ENCODE measurements at places on chromosomes 3 and 15.

DNA sequence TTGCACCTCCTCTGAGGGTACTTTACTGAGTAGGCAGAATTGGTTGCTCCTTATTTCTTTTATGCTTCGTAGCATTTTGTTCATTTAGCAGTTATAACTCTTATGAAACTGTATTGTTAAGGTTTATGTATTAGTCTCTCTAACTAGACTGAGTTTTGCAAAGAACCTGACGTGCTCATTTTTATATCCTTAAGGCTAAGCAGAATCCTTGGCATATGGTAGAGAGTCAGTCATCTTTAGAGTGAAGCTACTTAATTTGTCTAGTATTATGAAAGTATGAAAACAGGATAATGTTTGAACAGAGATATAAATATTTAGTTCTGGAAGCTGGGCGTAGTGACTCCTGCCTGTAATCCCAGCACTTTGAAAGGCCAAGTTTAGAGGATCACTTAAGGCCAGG is 20.1 kb downstream of the CRYBG3 start:
- DNase-seq: no peak

DNA sequence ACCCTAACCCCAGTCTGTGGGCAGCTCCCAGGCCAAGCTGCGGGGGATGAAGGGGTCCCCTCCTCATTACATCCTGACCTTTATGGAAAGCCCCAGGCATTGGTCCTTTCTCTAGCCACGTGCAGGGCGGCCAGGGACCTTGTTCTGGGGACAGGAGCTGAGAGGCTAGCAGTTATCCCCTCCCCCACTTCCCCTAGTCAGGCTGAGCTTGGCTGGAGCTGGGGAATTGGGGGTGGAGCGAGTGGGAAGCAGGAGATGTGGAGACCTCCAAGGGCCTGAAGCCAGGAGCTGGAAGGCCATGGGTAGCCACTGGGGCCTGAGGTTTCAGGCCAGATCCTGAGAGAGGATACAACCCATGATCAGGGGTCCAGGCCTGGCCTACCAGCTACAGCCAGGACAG is 45.8 kb downstream of the DNAH1 start:
- no peak for DNase-seq

DNA sequence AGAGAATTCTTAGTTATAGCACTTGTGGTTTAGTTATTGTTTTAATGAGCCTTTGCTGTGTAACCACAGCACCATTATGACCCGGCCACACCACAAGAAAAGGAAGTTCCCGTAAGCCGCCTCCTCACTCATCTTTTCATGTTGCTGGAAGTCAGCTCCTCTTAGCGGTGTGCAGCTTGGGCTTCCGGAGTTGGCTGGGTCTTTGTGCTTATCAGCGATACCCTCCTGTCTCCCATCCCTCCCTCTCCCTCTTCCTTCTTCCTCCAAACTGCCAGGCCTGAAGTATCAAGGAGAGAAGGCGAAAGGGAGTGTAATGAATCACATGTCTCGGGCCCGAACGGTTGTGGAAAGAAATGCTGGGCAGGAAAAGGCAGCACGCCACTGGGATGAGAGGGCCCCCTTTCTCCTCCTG is 353.5 kb downstream of the MCTP2 start:
- DNase-seq: no peak

GRCh38 chr3:32842987-32843386 is 25.2 kb downstream of the TRIM71 start:
- no peak for DNase-seq

GRCh38 chr15:69903470-69904469 is 193.9 kb downstream of the TLE3 start:
- no peak for DNase-seq

GRCh38 chr15:43168192-43169107 is 16.8 kb upstream of the CCNDBP1 start:
- DNase-seq: no peak

- no peak for DNase-seq
These were observed 35.1 kb downstream of the FGF7 start for GRCh38 chr15:49458145-49458544.

GRCh38 chr15:34223904-34224596 is 766 bp upstream of the EMC4 start:
- no peak for DNase-seq

DNA sequence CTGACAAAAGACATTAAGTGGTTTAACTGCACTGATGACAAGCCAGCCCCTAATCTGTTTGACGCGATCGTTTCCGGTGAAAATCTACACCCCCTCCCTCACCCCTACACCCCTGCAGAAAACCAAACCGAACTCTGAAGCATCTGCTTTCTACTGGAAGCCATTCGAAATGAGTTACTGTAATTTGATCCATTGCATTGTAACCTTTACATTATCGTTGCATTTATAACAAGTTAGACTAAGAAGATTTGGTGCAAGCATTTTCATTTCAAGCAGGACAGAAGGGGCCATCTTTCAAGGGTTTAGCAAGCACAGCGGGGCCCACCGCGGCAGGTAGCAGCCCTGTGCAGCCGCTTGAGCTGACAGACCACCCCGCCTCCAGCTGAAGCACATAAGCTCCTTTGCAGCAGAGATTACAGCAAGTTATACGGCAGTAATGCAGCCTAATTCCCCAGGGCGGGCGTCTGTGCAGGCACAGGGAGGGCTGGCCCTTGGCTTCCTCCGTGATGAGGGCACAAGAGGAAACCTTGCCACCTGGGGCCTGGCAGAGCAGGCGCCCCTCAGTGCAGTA is 79.3 kb downstream of the CHSY1 start:
- no peak for DNase-seq

DNA sequence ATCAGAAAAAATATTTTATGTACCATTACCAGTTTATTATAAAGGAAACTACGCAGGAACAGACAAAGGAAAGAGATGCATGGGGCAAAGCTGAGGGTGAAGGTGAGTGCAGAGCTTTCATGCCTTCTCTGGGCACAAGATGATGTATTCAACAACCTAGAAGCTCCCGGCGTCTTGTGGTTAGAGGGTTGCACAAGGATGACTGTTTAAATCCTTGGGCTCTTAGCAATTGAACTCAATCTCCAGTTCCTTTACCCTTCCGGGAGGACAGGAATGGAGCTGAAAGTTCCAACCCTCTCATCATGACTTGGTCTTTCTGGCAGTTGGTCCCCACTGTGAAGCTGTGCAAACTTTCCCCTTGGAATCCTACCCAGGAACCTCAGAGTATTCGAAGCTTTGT is 542.0 kb downstream of the EPHA3 start:
- DNase-seq: no peak

DNA sequence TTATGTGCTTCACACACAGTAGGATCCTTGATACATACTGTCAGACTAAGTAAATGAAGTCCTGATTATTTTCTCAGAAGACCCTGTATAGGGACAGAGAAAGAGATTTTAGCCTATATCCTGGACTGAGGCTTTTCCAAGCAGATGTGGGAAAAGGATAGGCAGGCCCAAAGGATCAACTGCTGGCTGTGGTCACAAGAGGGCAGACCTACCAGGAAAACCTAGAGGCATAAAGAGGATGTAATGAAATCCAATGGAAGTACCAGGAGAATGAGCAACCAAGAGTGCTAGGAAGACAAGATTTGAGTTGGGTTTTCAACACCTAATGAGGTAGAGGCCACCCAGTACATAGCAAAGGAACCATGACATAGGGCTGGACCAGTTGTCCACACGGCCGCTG is 23.1 kb downstream of the DCLK3 start:
- no peak for DNase-seq

GRCh38 chr15:77496715-77497109 is 76.0 kb downstream of the HMG20A start:
- DNase-seq: peak; percentile 95

GRCh38 chr15:90200534-90201129 is 498 bp upstream of the SEMA4B start:
- no peak for DNase-seq

DNA sequence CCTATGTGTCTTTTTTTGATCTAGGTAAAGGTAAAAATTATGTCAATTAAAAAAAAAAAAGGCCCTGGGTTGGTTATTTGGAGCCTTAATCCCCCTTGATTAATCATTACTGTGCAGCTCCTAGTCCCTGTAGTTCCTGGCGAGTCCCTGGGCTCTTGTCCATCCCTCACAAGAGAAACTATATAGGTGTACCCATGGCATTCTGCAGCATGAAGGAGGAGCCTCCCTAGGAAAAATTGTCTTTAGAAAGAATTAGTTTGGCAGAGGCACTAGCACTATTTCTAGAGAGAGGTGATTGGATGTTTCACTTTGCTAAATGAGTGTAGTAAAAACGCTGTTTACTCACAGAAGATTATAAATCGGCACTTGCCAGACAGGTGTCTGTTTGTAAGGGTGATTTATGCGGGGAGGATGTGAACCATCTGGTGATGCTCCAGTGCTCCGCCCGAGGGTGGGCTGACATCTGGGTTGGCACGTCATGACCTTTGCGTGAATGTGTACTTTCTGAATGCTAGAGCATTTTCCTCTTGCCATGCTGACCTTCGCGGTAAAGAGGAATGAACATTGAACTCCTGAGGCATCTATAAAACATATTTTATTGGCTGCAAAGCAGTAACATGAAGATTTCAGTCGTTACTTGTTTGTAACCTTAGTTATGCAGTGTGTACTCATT is 12.6 kb downstream of the PLCL2 start:
- no peak for DNase-seq

DNA sequence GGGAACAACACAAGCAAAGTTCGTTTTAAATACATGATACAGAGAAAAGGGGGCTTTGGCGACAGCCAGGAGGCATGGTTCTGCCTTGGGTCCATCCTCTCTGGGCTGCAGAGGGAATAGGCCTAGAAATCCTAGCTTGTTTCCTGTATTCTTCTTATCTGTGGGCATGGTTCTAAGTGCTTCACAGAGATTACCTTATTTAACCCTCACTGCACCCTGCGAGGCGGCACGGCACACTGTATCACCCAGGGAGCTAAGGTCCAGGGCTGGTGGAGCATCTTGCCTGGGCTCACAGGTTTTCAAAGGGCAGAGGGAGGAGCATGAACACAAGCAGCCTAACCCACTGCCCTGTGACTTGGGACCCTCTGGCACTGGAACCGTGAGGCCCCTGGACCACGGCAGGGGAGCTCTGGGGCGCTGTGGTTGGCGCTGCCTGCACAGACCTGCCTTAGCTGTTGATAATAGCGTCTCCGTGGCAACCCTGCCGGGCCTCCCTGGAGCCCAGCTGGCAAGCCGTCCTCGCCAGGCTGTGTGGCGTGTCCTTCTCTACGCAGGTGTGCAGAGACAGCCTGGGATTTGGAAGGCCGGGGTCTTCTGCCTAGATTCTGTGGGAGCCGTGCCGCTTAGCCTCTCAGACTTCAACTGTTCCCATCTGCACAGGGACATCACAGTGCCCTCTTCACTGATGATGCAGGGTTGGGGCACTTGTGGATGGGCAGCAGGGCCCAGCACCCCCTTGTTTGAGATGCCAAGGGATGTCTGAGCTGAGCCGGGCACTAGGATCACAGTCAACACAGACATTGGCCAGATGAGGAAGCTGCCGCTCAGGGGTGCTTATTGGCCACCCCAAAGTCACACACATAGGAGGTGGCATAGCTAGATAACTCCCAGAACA is 154.6 kb upstream of the TLE3 start:
- no peak for DNase-seq

DNA sequence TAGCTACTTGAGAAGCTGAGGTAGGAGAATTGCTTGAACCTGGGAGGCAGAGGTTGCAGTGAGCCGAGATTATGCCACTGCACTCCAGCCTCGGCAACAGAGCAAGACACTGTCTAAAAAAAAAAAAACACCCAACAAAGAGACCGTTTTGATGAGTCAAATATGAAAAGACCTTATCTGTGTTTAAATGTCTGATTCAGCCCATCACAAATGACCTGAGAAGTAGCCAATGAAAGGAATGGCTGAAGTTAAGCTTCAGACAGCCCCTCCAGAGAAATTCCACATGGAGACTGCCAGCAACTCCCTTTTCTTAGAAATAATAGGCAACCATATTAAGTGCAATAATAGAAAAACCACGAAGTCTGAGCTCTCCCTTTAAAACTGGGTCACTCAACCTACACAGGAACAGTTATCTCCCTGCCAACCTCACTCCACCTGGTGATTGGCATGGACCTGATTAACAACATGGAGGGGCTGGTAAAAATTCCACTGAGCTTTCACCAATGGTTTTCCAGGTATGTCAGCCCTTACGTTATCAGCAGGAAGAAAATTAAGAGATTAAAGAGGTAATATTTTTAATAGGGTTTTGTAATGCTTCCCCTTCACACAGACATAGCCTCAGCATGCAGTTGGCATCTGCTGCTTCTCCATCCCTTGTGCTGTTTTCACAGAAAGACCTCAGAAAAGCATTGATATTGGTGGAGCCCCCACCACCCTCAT is 238.1 kb upstream of the STT3B start:
- no peak for DNase-seq

DNA sequence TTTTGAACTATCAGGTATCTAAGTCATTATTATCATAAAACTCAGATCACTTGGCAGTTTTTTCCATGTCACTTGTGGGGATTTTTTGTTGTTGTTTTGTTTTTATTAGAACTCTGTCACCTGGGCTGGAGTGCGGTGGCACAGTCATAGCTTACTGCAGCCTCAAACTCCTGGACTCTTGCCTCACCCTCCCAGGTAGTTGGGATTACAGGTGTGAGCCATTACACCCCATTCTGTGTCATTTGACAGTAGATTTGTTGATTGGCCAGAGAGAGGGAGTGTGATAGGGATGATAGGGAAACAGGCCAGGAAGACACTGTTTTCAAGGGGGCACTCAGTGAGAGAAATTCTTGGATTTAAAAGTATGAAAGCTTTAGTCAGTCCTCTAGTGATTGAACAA is 54.7 kb upstream of the SCAANT1 start:
- no peak for DNase-seq

- DNase-seq: peak; percentile 69
These were observed 62.8 kb downstream of the ABCC5 start for GRCh38 chr3:183954875-183955274.

DNA sequence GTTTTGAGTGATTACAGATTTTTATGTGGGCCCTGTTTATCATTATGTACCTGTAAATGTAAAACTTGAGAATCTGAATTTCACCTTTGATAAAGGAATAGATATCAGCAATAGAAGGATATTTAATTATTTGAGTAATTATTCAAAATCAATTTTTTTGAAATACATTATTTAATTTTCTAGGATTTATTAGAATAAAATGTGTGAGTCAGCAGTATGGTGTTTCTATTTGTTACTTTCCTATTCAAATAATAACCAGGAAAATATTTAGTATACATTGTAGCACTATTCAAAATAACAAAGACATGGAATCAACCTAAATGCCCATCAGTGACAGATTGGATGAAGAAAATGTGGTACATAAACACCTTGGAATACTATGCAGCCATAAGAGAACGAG is 22.1 kb downstream of the CAPN7 start:
- no peak for DNase-seq

- DNase-seq: no peak
These were observed 248.2 kb upstream of the GPR149 start for GRCh38 chr3:154678041-154678654.

DNA sequence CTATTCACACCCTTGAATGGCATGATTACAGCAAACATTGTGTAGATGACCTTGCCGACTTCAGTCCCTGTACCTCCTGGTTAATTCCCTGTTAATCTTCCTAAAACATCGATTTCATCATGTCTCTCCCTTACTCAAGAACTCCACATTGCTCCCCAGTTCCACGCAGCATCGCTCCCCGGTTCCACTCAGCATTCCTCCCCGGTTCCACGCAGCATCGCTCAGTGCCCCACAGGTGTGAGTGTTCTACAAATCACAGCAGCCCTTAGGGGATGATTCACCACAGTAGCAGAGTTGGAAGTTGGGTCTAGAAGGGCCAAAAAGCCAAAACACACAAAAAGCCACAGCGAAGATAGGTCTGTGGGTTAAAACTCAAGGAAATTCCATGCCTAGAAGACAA is 8.6 kb upstream of the TNK2 start:
- DNase-seq: no peak

All from HAP-1 (cell line).